ENCODE measurements at places on chromosomes 6 and 20.

GRCh38 chr20:37893566-37894241, 9.2 kb upstream of the VSTM2L start:
- no peak for DNase-seq

- DNase-seq = no peak
Observed at GRCh38 chr6:157019115-157019641, 242.0 kb downstream of the ARID1B start.

DNA sequence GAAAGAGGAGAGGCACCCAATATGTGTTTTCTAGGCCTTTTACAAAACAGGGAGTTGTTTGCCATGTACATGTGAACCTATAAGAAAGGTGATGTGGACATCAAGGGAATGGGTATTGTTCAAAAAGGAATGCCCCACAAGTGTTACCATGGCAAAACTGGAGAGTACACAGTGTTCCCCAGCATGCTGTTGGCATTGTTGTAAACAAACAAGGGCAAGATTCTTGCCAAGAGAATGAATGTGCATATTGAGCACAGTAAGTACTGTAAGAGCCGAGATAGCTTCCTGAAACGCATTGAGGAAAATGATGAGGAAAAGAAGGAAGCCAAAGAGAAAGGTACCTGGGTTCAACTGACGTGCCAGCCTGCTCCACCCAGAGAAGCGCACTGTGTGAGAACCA, 13.1 kb downstream of the QRSL1 start:
- DNase-seq = no peak

DNA sequence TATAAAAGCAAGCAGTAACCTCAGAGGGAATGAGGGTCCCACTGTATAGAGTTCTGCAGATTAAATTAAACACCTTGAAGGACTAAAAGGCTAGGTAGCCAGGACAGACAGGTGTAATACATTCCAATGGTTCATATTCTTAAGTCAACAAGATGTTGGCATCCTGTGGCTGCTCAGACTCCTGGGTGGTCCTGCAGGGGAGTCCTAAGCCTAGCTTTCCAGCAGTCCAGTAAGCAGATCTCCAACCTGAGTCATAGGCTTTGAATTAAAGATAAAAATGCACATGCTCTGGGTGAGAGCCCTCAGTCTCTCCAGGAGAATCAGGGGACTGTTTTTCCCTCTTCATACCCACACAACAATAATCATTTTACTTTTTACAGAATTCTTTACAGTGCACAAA, 307.3 kb upstream of the SUPT3H start:
- DNase-seq = no peak

DNA sequence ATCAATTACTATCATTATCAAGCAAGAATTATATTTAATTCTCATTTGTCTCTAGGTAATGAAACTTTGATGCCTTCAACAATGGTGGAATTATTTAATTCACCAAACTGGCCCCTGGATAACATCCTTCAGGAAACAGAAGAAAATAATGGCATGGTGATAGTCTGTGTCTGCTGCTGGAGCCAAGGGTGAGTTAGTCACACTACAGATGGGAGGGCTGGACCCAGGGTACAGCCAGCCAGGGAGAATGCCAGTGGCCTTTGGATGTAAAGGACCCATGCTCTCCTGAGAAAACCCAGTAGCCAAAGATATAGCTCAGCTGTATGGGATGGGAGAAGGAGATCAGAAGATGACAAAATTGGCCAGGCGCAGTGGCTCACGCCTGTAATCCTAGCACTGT, 60.0 kb upstream of the CNKSR3 start:
- no peak for DNase-seq

DNA sequence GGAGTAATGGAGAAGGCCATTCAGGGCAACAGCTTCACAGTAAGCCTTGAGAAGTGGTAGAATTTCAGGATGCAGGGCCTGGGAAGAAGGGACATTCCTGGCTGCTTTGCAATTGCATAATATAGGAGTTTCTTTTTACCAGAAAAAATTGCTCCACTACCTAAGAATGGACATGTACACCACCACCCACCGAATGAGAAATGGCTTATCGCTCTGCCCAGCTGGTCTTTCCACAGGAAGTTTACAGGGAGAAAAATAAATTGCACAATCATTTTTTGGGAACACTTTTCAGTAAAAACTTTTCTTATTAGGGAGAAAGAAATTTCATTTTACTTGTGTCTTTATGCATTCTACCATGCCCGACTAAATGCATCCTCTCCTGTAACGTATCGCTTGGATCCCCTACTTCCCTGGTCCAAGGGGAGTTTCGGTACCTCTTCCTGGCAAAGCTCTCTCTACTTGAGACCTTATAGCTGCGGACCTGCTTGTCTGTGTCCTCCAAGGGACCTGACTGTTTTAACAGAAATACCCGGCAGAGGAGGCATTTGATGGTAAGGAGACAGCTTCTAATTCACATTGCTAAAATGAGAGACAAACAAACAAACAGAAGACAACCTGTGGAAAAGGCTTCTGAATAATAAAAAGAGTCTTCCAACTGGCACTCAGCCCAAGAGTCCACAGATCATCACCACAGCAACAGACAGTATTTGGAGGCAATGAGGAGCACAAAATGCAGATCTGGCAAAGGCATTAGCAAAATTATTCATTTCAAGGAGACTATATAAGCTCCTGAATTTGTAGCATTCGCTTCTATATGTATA, 54.2 kb downstream of the MAP3K5 start:
- DNase-seq = no peak

DNA sequence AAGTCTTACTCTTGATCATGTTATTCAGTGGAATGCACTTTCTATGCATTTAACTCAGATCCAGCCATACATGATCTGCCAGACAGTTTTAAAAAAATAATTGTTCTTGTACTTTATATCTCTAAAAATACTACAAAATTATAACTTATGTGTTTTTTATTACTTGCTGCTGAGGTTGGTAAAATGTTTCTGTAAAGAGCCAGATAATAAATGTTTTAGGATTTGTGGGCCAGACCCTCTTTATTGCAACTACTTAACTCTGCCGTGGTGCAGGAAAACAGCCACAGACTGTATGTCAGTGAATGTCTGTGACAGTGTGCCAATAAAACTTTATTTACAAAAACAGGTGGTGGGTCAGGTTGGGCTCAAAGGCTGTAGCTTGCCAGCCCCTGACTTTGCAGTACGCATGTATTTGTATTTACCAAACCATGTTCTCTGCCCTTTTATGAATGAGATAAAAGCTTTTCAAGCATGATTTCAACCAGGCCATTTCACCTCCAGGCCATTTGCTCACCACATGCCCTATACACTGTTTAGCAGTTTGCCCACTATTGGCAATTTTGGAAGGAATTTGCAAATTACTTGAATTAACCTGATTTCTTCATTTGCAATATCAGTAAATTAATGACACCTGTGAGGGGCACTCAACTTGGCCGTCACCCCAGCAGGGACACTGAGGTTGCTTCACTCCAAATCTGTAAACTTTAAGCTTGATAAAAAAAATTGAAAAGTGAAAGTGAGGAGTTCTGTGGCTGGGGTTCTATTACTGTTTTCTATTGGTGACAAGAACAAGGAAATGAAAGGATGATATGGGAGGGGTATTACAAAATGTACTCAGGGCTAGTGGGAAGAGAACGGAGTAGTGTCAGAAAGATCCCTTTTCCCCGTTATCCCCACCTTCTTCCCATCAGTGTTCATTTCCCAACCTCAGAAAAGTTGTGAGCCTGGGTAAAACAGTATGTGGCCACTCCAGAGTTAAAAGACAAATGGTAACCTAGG, 133.4 kb downstream of the CEBPB start:
- no peak for DNase-seq

DNA sequence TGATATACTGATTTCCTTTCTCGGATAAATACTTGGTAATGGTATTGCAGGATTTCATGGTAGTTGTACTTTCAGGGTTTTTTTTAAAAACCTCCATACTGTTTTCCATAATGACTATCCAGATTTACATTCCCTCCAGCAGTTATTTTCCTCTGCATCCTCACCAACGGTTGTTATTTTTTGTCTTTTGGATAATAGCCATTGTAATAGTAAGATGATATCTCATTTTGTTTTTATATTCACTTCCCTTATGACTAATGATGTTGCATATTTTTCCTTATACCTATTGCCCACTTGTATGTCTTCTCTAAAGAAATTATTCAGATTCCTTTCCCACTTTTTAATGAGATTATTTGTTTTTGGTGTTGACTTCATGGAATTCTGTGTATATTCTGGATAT, 231.0 kb downstream of the MEI4 start:
- no peak for DNase-seq

GRCh38 chr6:158832026-158832425, 12.9 kb upstream of the EZR start:
- DNase-seq = no peak

DNA sequence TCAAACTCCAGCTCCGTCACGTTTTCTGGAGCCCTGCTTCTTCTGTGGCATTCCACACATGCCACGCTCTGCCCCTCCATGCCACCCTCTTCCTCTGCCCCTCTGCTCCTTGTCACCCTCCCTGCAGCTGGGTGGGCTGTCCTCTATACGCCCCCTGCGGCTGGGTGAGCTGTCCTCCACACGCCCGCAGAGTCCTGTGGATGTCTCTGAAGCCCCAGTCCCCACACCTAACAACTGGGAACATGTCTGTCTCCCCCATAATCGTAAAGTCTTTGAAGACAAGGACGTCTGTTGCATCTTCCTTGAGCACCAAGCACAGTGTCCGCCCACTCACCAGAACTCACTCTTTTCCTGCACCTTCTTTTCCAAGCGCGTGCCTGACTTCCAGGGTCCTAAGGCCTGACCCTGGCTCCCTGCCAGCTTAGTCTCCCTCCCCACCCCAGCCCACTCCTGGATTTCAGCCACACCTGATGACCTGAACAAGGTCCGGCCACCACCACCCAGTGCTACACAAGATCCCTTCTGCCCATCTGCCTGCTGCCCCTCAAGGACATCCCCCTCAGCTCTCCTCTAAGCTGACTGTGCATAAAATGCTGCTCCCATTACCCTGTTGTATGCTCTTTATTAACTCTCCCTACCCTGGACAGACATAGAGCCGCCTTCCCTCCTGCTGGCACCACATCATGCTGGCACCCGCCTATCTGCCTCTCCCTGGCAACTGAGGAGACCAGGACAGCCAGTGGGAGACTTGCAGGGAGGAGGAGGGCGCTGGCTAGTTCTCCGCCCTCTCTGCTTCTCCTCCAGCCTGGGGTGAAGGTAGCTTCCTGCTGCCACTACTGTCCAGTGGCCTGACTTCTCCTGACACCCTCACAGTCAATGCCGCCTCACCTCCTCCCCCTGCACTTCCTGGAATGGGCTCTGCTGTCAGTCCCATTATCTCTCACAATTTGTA, 10.7 kb upstream of the PRR18 start:
- no peak for DNase-seq

DNA sequence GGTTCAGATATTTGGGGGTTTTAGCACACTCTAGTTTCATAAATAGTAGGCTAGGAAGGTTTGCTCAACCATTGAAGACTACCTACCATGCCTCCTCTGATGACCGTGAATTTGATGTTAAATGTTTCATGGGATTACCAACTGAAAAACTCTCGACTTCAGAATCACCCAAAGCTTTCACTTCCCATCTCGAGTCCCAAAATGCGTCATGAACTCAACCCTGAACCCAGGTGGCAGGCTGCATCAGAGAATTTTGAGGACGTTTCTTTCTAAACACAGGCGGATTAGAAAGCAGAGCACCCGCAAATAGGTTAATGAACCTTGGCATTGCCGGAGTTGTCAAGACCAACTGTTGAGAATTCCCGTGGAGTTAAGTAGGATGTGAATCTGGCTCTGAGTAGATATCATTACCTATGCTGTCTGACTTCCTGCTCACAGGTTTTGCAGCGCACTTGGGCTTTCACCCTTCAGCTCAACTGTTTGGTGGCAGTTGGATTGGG, 98.4 kb upstream of the ADTRP start:
- no peak for DNase-seq

GRCh38 chr6:75201901-75202672, 3.8 kb downstream of the COL12A1 start:
- no peak for DNase-seq

- no peak for DNase-seq
Observed at GRCh38 chr20:33650753-33651561, 11.2 kb upstream of the C20orf144 start.

- DNase-seq = no peak
Observed at GRCh38 chr6:17707371-17707651, 586 bp upstream of the NUP153 start.

DNA sequence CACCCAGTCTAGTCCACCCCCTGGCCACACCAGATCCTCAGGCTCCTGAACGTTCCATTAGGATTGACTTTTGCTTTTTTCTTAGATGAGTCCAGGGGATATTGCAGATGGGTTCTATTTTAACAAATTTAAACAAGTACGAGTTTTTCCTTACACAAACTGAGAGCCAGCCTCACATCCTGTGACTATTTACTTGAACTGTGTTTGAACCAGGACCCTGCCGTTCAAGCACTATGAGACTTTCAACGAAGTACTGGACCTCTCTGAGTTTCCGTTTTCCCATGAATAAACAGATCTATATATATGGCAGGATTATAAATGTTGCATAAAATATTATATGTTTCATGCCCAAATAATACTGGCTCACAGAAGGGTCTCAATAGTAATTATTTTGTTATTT, 1.4 kb upstream of the METTL24 start:
- no peak for DNase-seq

DNA sequence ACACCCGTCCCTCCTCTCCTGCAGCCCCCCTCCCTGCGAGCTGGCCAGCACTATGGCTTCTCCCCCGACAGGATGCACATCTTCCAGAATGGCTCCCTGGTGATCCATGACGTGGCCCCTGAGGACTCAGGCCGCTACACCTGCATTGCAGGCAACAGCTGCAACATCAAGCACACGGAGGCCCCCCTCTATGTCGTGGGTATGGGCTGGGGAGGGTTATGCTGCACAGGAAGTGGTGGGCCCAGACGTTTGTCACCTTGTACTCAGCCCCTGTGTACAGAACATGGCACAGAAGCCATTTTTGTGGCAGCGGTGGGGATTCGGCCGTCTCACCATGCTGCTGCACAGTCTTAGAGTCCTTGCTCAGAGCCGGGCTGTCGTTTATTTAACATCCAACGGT, 29.0 kb upstream of the SRF start:
- no peak for DNase-seq

GRCh38 chr6:136440203-136440602, 110.0 kb downstream of the MAP7 start:
- DNase-seq = no peak

GRCh38 chr6:88402909-88403308, 236.8 kb upstream of the CNR1 start:
- no peak for DNase-seq
